ENCODE measurements at places on chromosomes 11 and 22. TPM values are rescaled to one million over a fixed set of nuclear protein-coding genes. Genes with fewer than 3 reads are reported as not detected.

GRCh38 chr11:34300926-34301295, 56.9 kb downstream of the ABTB2 start:
- DNase-seq: no peak

- DNase-seq: peak; percentile 75
Observed at GRCh38 chr11:122375687-122376399, 259.8 kb upstream of the BLID start.

DNA sequence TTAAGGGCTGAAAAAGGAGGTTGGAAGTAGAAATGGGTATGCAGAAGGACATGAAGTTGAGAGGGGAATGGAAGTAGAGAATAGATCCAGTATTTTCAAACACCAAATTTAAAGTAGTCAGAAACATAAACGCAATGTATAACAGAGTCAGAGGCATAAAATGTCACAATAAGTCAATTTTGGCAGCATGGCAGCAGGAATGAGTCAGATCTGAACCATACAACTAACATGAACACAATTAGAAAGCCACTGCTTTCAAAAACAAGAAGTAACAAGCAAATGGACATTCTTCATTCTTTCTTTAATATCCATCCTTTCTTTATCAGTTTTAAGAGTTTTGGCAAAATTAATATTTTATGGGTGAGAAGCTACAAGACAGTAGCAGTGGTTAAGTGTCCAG, 2.5 kb downstream of the CHORDC1 start:
- DNase-seq: peak; percentile 72

DNA sequence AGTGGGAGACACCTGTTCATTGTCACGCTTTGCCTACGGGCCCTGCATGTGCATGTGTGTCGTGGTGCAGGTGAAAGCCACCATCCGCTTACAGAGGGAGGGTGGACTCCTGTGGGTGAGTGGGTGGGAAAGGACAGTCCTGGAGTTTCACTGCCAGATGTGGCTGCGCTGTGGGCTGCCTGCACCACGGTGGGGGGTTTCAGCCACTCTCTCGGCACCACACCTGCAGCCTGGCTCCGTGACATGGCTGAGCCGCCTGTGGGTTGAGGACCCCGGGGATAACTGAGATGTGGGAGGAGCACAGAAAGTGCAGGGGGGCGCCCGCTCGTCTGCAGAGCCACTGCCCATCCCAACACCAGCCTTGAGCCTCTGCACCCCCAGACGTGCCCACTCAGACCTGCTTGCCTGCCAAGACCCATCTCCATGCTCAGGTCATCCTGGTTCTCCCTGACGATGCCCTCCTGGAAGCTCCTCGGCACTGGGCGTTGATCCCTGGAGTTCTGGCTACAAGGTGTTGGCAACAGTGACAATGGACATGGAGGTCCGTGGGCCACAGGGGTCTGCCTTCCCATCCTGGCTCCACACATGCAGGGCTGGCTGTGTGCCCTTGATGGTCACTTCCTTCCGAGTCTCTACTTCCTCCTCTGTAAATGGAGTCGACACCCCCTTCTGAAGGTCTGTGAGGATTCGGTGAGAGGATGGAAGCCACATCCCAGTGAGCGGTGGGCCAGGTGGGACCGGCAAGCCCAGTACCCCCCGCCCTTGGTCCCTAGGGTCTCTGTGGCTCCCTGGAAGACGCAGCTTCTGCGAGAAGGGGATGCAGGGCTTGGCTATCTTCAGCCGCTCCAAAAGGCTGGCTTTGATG, 1007.0 kb downstream of the BRD1 start:
- DNase-seq: no peak

- DNase-seq: peak; percentile 45
Observed at GRCh38 chr22:49789289-49790141, 38.2 kb downstream of the BRD1 start.

DNA sequence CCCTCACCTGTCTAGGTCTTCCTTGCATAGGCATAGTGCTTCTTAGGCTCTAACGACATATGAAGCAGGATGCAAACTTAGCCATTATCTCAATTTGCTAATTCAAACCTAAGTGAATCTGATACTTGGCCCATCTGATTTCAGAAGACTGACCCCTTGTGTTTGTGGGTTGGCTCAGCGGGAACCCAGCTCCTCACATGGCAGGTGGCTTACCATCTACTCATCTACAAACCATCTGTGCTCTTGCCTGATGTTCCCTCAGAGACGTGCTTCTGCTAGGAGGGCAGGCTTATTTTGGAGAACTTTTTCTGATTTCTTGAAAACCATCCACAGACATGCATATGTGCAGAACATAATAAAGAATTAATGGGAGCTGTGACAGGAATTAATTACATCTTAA, 15.2 kb downstream of the ELMOD1 start:
- no peak for DNase-seq

DNA sequence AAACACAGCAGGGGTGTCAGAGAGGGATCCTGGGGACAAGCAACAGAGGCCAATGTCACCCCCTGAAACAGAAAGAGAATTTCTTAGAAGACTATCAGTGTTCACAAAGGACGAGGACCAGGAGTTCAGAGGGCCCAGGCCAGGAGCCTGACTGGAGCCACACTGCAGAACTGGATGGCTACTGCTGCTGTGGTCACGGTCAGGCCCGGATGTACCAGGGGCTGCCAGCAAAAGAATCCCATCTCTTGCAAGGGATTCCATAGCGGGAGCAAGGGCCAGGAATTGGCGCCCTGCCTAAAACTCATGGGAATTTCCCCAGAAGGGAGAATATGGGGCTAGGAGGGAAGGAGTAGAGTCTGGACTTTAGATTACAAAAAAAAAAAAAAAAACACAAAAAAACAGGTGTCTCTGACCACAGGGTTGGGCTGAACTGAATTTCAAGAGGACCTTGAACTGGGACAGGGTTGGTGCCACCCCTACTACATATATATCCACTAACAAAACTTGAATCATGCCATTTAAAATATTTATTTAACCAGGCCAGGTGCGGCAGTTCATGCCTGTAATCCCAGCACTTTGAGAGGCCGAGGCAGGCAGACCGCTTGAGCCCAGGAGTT, 15.7 kb upstream of the KCTD14 start:
- DNase-seq: peak; percentile 28

GRCh38 chr22:35177811-35178210, 79.5 kb upstream of the HMGXB4 start:
- DNase-seq: no peak

DNA sequence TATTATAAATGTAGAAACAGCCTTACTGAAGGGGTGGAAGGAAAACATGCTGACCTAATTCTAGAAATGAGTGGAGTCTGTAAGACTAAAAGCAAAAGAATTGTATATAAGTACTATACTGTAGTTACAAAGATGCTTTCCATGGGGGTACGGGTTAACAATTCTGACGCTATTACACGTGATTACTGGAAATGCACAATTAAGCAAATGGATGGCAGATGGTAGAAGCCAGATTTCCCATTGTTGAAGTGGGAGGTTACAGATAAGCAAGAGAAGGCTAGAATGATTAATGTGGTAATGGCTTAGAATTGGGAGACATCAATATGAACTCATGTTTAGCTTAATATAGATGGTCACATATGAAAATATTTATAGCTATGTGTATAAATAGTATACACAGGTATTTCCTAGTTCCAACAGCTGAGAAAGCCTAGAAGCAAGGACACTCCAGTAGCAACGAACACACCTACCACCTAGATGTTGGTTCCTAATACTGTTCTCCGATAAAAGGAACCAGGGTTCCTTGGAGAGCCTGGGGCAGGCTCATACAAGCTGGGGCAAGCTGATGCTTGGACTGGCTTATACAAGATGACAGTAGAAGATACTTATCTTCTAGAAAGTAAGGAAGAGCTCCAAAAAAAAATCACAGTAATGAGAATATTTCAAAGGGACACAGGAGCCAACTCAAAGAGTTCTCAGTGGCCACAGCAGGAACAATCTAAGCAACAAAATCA, 13.5 kb downstream of the SMC1B start:
- DNase-seq: no peak

GRCh38 chr11:117670443-117670842, 126.6 kb downstream of the DSCAML1 start:
- DNase-seq: no peak

DNA sequence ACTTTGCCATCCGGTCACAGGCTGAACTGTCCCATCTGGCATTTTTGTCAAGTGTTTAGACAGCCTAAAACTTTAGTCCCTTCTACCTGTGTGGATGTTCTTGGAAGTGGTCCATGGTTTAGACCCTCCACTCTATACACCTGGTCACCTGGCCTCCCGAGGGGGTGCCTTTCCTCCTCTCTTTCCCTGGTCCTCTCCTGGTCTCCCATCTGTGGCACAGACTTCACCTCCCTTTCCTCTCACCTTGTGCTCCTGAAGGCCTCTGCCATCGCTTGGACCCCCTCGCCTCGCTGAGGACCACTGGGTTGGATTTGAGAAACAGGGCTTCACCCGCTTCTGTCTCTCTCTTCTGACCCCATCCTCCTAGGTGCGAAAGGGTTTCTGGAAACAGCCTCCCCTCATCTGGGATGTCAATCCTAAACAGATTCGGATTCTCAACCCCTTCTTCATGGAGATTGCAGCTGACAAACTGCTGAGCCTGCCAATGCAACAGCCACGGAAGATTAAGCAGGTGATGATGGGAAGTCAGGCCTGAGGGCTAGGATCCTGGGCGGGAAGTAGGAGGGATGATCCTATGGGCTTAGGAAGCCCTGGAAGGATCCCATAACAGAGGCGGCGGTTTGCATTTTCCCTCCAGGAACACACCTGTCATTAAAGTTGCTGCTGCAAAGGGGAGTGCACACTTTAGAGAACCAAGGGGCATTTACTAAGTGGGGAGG, 53.6 kb downstream of the ST3GAL4 start:
- DNase-seq: no peak

- no peak for DNase-seq
Observed at GRCh38 chr11:116903090-116903489, 65.7 kb upstream of the APOA1 start.

DNA sequence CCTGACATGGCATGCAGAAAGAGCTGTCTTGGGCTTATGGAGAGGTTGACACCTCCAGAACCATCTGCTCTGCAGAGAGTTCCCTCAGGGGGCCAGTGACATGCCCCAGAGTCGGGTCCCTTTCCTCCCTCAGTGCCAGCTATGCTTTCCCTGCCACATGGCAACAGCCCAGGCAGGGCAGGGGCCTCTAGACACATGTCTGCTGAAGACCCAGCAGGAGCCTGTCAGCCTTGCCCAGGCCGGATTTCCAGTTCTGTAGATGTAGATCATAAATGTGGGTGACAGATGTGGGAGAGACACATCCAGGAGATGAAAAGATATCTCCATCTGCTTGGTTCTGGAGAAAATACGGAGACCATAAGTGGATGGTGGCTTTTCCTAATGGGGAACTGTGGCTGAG, 25.5 kb downstream of the NAV2 start:
- DNase-seq: no peak

DNA sequence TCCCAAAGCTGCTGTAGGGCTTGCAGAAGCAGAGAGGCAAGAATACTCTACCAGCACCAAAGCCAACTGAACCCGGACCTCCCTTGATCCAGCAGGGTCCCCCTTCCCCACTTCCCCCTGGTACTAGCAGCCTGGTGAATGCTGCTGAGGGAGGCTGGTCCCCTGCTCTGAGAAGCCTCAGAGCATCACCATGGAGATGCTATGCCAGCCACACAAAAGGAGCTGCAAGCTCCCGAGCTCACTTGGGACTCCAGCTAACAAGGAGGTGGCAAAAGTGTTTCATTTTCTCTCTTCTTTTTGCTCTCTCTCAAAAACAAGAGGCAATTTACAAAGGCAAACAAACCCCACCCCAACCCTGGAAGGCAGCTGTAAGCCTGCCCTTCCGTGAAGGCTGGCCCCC, 509.8 kb downstream of the BUD13 start:
- DNase-seq: no peak

- DNase-seq: no peak
Observed at GRCh38 chr11:2158966-2159365, 2.0 kb downstream of the INS start.

DNA sequence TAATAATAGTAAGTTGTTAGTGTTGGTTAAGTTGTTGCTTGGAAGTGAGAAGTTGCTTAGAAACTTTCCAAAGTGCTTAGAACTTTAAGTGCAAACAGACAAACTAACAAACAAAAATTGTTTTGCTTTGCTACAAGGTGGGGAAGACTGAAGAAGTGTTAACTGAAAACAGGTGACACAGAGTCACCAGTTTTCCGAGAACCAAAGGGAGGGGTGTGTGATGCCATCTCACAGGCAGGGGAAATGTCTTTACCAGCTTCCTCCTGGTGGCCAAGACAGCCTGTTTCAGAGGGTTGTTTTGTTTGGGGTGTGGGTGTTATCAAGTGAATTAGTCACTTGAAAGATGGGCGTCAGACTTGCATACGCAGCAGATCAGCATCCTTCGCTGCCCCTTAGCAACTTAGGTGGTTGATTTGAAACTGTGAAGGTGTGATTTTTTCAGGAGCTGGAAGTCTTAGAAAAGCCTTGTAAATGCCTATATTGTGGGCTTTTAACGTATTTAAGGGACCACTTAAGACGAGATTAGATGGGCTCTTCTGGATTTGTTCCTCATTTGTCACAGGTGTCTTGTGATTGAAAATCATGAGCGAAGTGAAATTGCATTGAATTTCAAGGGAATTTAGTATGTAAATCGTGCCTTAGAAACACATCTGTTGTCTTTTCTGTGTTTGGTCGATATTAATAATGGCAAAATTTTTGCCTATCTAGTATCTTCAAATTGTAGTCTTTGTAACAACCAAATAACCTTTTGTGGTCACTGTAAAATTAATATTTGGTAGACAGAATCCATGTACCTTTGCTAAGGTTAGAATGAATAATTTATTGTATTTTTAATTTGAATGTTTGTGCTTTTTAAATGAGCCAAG, 2.7 kb downstream of the NEAT1 start:
- peak; percentile 78 for DNase-seq

- no peak for DNase-seq
Observed at GRCh38 chr11:122714484-122714883, 59.0 kb downstream of the UBASH3B start.

- DNase-seq: no peak
Observed at GRCh38 chr22:35452351-35452781, 52.4 kb downstream of the MCM5 start.

DNA sequence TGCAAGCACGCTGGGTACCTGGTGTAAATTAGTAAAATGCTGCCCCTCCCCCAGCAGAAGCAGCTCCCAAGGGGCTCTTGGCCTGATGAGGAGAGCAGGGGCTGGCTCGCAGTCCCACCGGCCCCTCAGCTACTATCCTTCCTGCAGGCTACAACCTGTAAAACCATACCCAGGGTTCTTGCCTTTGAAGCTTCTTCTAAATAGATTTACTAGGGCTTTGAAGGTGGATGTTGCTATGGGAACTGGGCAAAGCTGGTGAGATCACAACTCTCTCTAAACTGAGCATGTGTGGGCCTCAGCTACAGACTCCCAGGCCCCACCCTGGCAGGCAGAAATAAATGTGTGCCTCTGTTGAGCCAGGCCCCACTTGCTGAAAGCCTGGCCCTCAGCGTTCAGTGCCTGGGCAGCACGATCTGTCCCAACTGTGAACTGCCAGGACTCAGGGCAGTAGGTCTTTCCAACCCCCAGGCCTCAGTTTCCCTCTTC, 18.5 kb downstream of the CD5 start:
- DNase-seq: peak; percentile 34

NXPE4 gene
- total RNA-seq: not detected

ZNF280B gene
- total RNA-seq: 1.9 TPM

FXYD2 gene
- not detected for total RNA-seq

OR5P2 gene
- 0.28 TPM for total RNA-seq

SNX32 gene
- not detected for total RNA-seq

OR4A16 gene
- total RNA-seq: not detected

HPX gene
- 0.36 TPM for total RNA-seq

MMP13 gene
- not detected for total RNA-seq

ASCL3 gene
- total RNA-seq: not detected

HORMAD2 gene
- not detected for total RNA-seq
